Motor neuron (in vitro differentiated cells): ENCODE measurements at places on chromosomes 1 and 21.

GRCh38 chr1:241857131-241857530, 9.1 kb downstream of the EXO1 start:
- no peak for ATAC-seq

DNA sequence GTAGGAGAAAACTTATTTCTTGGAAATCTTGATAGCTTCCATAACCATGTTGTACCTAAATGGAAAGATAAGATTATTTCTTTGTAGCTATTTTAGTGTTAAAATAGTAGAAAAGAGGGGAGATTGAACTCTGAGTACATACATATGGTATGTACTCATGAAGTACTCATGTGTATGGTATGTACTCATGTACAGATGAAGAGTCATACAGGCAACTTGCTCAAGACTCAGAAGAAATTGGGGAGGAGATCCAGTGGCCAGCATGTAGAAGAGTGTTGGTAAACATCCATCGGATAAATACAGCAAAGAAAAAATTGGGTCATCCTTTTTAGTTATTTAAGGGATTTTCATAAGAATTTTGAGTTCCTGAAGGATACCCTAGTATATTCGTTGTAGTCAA, 29.0 kb downstream of the MDM4 start:
- ATAC-seq = no peak

DNA sequence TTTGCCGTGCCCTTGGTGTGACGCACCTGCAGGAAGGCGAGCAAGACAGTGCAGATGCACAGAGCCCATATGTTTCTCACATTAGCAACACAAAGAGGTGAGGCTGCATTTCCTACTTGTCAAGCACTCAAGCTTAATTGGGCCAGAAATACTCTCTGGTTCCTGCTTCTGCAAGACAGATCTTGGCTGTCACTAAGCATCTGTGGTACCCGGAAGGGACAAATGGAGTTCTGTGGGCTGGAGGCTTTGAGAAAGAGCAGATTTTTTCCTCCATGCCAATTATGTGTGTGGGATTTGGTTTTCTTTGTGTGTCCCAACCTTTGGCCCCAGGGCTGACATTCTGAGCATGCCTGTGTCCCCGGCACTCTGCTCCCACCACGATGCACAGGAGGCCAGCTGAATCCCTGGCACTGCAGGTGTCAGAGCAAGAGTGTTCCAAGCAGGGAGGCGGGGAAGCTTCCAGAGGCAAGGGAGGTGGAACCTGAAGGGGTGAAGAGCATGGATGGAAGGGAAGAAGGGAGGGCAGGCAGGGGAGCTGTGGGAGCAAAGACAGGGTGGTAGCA, 52.0 kb upstream of the STUM start:
- no peak for ATAC-seq

- no peak for ATAC-seq
Measured at GRCh38 chr1:31875636-31876236, 59.9 kb upstream of the SPOCD1 start.

DNA sequence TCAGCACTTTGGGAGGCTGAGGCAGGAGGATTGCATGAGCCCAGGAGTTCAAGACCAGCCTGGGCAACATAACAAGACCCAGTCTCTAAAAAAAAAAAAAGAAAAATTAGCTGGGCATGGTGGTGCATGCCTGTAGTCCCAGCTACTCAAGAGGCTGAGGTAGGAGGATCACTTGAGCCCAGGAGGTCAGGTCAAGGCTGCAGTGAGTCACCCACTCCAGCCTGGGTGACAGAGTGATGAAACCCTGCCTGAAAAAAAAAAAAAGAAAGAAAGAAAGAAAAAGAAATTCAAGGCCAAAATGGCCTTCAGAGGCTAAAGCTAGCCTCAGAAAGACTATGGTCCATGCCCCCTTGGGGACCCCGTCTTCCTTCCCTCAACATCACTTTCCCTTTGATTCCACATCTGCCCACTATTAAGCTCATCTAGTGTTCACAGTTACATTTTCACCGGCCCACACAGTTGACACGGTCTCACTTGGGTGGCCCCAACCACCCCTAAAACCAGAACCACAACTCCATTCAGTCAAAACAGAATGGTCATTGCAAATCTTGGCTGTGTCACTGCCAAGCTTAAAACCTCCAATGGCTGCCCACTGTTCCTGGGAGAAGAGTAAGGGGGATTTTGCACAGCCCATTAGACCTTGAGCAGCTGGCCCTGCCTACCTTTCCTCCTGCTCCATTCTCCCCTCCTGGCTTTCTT, 2.1 kb upstream of the CAPN8 start:
- no peak for ATAC-seq

DNA sequence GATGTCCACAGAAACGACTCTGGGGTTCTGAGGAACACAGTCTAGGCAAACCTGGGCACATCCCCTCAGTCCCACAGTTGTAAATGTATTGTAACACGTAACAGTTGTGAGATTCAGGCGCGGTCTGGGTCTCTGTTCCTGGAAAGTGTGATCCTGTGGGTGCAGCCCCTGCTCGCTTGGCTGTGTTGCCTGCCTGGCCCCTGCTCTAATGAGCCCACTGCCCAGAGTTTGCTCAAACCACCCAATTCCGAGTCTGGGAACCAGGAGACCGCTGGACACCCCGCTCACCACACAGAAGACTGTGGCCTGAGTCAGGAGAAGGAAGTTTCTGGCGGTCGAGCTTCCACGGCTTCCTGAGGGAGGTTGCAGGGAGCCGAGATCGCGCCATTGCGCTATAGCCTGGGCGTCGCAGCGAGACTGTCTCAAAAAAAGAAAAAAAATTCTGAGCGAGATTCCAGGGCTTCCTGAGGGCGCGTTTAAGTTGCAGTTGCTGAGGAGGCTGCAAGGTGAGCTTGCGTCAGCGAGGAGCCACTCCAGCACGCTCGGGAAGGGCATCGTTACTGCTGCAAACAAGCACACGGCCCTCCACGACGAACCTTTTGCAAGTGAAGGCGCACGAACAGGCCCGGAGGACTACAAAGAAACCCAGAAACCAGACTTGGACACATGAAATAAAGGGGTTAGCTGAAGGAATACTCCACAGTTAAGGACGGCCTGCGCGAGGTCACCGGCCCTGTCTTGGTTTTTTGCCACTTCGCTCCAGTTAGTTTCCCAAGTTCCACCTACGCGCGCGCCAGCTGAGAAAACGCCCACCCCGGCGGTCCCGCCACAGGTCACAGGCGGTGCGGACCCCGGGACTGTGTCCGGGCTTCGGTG, 1.1 kb downstream of the C21orf58 start:
- no peak for ATAC-seq

DNA sequence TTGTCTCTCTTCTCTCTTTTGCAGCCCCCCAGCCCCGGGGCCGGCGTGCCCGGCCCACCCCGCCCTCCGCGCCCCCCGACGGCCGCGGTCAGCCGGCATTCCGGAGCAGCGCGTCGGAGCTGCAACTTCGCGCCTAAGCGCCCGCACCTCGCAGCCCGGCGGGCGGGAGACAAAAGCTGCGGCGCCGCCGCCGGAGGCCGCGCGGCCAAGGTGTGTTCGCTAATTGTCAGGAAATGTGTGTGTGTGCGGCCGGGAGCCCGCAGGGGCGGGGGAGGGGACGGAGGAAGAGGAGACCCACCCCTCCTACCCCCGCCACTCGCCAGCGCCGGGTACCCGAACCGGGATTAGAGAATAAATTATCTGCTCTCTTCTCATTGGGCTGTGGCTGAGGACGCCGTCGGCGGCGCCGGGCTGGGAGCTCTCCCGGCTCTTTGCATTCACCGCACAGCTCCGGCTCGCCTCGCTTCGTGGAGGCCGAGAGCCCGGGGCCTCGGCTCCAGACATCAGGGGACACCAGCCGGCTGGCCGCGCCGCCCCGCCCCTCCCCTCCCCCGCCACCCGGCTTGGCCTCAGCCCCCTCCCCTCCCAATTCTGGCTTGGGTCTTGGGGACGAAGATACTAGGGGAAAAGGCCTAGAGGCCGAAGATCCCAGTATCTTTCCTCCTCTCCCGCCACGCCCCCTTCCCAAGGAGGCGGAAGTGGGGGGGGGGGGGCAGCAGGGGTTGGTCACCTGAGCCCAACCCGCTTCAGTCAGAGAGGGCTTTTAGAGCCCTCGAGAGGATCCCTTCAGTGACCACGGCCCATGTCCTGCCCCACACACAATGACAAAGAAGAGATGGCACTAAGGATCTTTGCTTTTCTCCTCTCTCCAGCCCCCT, 1.3 kb upstream of the BLACAT1 start:
- peak; percentile 80 for ATAC-seq

GRCh38 chr1:233435622-233436021, 108.1 kb downstream of the MAP3K21 start:
- ATAC-seq = no peak

GRCh38 chr1:105652109-105652508, 1404.4 kb upstream of the PRMT6 start:
- no peak for ATAC-seq

DNA sequence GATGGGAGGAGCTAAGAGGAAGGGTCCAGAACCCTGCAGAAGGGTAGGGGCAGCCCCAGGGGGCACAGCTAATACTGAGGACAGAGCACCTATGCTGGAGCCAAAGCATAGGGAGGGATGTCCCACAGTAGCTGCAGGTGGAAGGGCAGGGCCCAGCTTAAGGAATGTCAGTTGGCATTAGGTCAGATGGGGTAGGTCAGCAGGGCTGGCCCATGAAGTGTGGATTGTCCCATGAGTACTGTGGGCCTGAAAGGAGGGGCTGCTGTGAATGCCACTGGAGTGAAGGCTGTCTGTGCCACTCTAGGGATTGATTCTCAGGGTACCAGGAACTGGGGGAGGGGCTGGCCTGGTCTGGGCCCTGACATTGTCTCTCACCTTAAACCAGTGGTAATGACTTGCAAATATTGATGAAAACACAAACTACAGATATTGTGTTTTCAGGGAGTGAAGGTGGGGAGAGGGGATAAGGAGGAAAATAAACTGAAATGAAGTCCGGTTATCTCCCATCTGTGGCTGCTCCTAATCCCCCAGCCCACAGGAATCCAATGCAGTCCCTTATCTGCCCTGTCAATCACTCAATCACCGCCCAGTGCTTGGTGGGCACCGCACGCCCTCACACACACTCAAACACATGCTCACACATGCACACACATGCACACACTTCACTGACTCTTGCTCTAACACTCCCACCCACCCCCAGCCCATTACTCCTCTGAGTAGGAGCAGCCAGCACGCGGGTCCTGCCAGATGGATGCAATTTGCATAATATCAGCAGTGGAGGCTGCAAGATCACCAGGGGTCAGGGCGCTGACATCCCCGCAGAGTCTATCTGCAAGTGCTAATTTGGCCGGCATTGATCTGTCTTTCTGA, 27.8 kb downstream of the DMAP1 start:
- ATAC-seq = peak; percentile 15
